Activated naive CD4-positive, alpha-beta T cell treated with anti-CD3 and anti-CD28 coated beads, Interleukin-2, amount 10 ng/mL, durations not matched to agents 5 hours and 36 hours (primary cell): ENCODE measurements at places on chromosomes 2 and 18. TPM values are rescaled to one million over a fixed set of nuclear protein-coding genes. Genes with fewer than 3 reads are reported as not detected.

Gene SLC23A3
- total RNA-seq: 1.6 TPM

Gene SERPINB4
- not detected for total RNA-seq

Gene HNRNPLL
- total RNA-seq: 44.0 TPM

Gene VAMP8
- 125 TPM for total RNA-seq

Gene MATN3
- not detected for total RNA-seq

Gene ACADL
- not detected for total RNA-seq
